ENCODE measurements at places on chromosomes 6 and 20.

GRCh38 chr6:61649845-61650244 lies 636.2 kb downstream of the KHDRBS2 start:
- no peak for DNase-seq

GRCh38 chr6:118859517-118860064 lies 34.4 kb upstream of the ASF1A start:
- no peak for DNase-seq

- DNase-seq = no peak
These were observed 49.7 kb upstream of the ARMH2 start for GRCh38 chr6:24848461-24848860.

- no peak for DNase-seq
These were observed 25.5 kb downstream of the C6orf15 start for GRCh38 chr6:31086788-31087440.

DNA sequence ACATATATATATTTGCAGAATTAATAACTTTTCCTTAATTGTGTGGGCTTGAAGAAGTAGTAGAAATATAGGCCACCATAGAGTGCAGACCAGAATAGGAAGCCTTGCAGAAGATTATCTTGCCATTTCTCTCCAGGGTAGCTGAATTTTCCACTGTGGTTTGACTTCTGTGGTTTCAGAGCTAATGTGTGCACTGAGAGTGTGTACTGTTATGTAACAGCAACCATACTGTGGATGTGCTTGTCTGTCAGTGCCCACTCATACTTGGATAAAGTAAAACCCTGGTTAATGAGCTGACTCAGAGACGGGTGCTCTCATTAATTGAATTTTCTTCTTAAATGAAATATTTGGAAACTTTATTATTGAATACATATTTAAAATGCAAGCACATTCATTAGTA lies 57.2 kb downstream of the CEP43 start:
- no peak for DNase-seq

Data from NCI-H1694 (cell line).